ENCODE measurements at places on chromosomes 2 and 18.

GRCh38 chr2:101415220-101415619, 27.9 kb upstream of the CREG2 start:
- DNase-seq = no peak

DNA sequence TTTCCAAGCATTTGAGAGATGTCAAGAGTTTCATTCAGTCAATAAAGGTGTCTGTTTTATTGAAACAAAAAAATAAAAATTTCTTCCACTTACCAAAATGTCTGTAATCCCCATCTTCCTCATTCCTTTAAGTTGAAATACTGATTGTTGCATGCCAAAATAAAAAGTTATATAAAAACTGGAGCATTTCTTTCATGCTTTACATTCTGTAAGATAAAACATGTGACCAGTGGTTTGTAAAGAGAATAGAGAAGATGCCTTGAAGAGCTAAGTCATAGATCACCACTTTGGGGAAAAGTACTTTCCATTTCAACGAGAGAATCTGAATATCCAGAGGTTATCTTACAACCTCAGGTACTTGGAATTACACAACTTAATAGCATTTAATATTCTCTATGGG, 35.9 kb upstream of the MYO1B start:
- DNase-seq = no peak

DNA sequence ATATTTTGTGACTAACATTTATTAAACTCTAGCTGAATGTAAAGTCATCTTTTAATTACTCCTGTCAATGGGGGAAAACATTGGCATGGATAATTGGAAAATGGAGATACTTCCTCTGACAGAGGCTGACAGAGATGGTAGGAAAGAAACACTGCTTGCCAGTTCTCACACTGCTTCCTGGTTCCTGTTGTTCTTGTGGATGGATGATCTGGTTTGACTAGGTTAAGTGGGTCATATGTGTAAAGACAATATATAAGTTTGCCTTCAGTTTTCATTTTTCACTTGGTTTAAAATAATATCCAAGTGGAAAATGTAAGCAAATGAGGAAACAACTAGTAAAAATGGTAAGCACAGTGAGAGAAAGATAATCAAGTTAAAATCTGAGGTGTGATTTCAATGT, 188.8 kb upstream of the CWC22 start:
- DNase-seq = no peak

DNA sequence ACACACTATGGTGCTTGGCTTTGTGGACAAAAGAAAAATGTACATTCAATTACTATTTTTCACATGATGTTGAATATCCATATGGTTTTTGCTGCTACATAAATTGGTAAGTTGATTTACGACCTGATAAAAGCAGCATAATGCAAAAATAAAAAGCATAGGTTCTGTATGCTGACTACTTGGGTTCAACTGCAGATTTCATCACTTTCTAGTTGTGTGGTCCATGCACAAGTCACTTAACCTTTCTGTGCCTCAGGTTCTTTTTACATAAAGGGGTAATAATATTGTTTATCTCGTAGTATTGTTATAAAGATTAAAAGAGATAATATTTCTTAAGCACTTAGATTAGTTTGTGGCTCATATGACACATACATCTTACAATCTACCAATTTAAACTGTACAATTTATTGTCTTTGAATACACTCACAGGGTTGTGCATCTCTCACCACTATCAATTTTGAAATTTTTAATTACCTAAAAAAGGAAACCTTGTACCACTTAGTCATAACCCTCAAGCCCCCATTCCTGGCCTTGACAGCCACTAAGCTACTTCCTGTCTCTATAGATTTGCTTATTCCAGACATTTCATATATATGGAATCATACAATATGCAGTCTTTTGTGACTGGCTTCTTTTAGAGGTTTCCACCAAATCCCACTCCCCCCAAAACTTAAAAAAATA, 1443.9 kb downstream of the SUCLG1 start:
- no peak for DNase-seq

- DNase-seq = no peak
These were observed 66.0 kb upstream of the PMAIP1 start for GRCh38 chr18:59833785-59834184.

DNA sequence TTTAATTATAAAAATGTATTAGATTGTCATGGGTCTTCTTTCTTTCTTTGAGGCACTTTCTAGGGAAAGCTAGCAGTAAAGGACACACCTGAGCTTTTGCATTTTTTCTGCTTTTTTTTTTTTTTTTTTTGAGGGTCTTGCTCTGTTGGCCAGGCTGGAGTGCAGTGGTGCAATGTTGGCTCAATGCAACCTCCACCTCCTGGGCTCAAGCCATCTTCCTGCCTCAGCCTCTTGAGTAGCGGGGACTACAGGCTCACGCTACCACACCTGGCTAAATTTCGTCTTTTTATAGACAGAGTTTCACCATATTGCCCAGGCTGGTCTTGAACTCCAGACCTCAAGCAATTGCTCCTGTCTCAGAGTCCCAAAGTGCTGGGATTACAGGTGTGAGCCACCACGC, 40.5 kb downstream of the ROCK1 start:
- DNase-seq = no peak

- no peak for DNase-seq
These were observed 15.5 kb downstream of the SCTR start for GRCh38 chr2:119508756-119509155.

DNA sequence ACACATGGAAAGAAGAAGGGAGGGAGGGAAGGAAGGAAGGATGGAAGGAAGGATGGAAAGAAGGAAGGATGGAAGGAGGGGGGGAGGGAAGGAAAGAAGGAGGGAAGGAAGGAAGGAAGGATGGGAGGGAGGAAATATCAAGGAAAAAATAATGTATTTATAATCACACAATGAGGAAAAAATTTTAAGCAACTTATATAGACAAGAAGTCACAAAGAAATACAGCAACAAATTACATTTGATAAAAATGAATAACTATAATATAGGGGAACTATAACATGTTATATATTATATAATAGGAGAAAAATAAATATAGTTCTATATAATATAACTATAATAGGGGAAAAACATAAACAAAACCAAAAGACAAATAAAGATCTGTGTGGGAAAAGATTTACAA, 441.8 kb downstream of the LRATD1 start:
- DNase-seq = no peak

DNA sequence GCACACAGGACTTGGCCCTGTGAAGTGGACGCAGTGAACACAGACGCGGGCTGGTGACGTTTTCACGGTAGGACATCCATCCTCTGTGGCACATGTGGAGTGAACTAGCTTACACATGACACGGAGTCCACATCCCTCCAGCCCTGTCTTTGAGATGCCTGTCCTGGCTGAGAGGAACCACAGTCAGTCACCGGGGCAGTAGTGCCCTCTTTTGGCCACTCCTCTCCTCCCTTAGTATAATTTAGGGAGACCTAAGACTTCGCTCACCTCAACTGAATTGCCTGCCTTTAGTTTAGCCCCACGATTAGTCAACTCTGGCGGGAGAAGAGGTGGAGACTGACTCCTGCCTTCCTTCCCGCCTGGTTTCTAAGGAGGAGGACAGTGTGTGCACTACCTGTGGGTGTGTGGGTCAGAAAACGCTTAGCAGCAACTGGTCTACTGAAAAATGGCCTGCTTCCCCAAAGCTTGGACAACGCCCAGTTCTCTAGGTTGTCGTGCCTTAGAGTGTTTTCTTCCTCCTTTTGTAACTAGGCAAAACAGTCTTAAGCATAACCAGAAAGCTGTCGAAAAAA, 70.6 kb downstream of the MBP start:
- no peak for DNase-seq

DNA sequence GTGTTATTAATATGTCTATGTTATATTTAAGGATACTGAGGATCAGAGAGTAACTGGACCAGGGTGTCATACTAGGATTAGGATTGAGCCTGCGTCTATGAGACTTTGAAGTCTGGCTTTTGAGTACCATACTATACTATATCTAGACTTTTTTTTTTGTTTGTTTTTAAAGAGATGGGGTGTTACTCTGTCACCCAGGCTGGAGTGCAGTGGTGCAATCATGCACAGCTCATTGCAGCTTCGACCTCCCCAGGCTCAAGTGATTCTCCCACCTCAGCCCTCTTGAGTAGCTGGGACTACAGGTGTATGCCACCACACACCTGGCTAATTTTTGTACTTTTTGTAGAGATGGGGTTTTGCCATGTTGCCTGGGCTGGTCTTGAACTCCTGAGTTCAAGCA, 66.2 kb upstream of the MAP4K3 start:
- DNase-seq = no peak

- DNase-seq = no peak
These were observed 55.3 kb upstream of the B3GNT2 start for GRCh38 chr2:62140426-62141141.

GRCh38 chr2:53131416-53131815, 636.2 kb upstream of the CHAC2 start:
- DNase-seq = no peak

- DNase-seq = no peak
These were observed 128.0 kb upstream of the ALPP start for GRCh38 chr2:232250246-232251175.

DNA sequence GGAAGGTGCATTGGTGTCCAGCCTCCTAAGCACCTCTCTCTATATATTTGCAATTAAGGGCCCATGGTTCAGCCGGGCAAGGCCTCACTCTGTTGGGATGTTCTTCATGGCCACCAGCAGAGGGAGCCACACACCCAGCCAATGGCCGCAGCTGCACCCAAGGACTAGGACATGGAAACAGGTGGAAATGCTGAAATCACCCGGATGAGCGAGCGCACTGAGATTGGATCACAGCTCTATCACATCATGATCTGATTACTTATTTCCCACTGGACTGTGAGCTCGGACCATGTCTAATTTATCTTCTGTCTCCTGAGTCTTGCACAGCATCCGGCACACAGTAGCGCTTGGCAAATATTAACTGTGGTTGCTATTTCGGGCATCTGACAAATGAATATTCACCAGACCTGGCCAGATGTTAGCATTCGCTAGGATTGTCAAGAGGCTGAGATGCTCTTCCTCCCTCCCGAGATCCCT, 31.2 kb downstream of the KIF3C start:
- peak; percentile 82 for DNase-seq

GRCh38 chr2:172673056-172673683, 62.5 kb upstream of the RAPGEF4 start:
- no peak for DNase-seq

- DNase-seq = no peak
These were observed 928.8 kb downstream of the CNTNAP5 start for GRCh38 chr2:124953921-124954320.

DNA sequence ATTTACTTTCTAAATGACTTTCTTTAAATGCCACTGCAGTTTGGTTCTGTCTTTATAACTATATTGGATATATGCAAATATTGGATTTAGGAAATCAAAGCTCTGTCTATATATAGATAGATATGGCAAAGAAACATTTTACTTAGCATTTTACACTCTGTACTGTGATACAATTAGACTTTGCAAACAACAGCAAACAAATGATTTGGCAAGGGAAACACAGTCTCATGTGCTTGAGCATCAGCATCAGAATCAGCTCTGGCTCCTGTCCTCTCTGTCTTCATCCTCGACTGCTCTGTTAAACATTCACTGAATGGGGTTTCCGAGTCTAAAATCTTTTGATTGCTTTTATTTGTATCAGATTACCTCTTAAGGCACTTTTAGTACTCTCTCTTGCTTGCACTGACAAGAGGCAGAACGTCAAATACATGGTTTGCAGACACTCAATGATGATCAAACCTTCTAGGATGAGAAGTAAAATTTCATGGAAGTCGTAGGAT, 176.8 kb upstream of the LRP1B start:
- DNase-seq = no peak

DNA sequence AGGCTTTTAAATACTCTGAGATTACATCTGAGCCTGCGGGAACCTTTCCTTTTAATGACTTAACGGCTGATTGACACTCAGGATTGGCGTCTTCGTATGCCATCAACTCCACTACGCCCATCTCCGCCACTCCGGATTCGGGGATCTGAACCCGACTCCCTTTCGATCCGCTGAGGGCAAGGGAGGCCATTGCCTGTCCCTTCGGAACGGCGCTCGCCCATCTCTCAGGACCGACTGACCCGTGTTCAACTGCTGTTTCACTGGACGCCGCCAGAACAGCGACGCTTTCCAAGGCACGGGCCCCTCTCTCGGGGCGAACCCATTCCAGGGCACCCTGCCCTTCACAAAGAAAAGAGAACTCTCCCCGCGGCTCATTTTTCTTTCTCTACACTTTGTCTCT, 90.4 kb downstream of the PID1 start:
- DNase-seq = no peak

GRCh38 chr18:2312440-2312839, 258.9 kb downstream of the METTL4 start:
- peak; percentile 30 for DNase-seq

DNA sequence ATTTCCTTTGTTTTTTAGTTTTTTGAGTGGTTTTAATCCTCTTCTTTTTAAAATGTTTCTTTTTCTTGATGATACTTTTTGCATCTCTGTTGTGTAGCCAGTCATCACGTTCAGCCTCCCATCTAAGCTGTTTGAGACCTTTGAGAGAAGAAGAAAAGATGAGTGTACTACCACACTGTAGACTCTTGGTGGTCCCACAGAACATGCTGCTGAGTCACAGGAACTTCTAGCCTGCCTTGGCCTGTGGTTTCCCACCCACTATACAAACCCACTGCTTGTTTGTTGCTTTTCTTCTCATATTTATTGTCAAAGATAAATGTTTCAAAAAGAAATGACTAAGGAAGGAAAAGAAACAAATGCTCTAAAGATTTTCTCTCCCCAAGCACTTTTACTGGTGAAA, 5.5 kb downstream of the CEBPZOS start:
- DNase-seq = no peak

GRCh38 chr2:237603718-237604362, 13.3 kb upstream of the RAB17 start:
- DNase-seq = peak; percentile 26

DNA sequence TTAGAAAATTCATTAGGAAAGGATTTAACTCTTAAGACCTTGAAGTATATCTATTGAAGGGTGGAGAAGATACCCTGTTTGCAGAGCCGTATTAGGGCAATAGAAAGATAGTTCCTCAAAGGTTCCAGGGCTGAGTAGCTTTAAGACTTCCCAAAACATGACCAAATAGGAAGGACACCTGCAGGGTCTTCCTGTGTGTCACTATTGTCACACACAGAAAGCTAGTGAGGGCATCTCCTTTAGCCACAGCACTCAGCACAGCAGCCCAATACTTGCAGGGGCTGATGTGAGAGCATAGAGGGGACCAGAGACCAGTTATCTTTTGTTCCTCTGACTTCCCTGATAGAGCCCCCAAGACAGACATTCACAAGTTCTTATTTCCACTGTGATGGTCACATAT, 93.7 kb downstream of the PAX3 start:
- DNase-seq = no peak

DNA sequence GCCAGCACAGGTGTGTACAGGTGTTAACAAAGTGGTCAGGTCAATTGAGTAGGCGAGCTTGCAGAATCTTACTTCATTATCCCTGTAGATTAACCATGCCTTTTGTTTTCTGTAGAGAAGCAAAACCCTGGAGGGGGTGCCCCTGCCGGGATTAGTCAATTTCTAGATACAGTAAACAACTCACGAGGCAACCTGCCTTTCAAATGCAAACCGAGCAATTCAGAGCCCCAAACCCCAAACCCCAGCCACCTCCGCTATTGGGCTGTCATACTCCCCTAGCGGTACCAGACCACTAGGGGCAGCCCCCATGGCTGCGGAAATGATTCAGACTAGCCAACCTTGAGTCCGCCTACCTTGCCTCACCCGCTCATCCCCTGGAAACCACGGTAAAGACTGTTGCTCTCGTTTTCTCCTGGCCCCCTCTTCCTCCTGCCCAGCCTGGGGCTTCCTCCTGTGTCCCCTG, 61.4 kb upstream of the KIF5C start:
- DNase-seq = no peak
